ENCODE measurements at places on chromosomes 5 and 9.

DNA sequence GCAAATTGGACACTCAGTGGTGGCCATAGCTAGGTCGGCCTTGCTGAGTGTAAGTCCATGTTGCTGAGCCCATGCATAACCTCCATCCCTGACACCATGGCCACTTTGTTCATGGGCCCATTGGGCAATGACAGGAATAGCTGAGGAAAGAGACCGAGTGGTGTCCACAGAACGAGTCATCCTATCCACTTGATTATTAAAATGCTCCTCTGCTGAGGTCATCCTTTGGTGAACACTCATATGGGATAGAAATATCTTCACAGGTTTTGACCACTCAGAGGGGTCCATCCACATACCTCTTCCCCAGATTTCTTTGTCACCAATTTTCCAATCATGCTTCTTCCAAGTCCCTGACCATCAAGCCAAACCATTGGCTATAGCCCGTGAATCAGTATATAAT, 63.6 kb downstream of the PPIC start:
- no peak for DNase-seq

GRCh38 chr5:148716716-148717115, 62.4 kb upstream of the HTR4 start:
- DNase-seq = no peak

GRCh38 chr5:52896534-52897237, 92.5 kb upstream of the ITGA2 start:
- no peak for DNase-seq

DNA sequence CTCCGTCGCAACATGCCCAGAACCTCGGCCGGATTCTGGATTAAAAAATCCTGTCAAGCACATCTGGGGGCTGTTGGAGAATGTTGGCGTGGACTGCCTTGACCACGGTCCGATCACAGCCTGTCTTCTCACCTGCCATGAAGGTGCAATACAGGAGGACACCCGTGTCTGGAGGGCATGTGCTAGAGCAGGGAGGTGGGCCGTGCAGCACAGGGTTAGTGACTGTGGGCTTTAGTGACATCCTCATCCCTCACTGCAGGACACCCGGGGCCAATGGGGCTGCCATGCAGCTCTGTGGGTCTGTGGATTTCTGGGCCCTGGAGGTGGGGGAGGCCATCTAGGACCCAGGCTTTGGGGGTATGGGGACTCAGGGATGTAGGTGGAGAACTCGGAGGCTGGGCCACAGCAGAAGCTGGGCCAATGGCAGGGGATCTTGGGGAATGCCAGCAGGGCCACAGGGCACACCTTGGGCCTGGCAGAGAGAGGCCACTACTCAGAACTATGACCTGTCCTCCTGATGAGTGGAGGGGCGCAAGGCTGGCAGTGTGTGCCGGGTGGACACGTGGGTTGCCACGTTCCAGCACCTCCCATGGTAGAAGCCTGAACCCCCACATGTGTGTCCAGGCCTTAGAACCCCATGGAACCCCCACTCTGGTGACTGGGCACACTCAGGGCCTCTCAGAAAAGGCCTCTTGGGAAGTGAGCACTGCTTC, 23.3 kb downstream of the ZDHHC11B start:
- no peak for DNase-seq

DNA sequence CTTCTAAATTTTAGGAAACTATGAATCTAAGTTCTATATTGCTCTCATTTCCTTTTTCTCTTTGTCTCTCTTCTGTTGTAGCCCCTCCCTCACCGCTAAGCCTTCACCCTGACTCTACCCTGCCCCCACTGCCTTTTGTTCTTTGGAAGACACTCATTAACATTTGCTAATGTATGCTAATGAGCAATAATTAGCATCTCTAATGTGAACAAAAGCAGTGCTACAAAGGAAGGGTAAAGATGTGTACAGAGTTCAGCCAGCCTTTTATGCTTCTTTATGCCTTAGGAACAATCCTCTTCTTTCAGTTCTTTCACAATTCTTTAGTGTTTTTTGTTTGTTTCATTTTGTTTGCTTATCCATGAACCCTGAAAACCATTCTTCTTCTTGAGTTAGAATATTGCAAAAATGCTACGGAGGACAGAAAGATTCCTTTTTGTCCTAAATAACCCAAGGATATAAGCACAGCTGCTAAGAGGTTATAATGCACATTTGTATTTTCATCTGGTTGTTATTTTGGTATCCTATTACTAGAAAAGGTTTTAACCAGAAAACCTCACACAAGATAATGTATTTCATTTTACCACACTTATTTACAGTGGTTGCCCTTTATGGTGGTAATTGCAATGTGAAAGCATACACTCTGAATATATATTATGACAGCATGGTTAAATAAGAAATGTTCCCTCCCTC, 159.3 kb downstream of the TMC1 start:
- no peak for DNase-seq

All from smooth muscle cell of the brain vasculature (primary cell).